ENCODE measurements at places on chromosomes 11 and 22.

DNA sequence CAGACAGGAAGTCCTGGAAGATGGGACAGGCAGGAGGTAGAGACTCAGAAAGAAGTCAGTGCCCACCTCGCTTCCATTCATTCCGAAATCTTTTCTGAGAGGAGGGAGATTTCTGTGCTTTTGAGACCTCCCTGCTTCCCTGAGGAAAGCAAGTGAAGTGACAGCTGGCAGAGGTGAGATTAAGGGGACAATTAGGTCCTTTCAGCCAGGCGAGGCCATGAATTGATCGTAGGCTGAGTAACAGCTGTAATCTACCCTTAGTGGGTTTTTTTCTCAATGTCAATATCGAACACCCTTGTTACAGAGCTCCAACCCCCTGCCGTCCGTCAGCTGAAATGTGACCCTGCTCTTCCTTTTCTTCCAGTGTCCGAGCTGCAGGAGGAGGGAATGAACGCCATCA lies 96.0 kb downstream of the PARVA start:
- DNase-seq: no peak

DNA sequence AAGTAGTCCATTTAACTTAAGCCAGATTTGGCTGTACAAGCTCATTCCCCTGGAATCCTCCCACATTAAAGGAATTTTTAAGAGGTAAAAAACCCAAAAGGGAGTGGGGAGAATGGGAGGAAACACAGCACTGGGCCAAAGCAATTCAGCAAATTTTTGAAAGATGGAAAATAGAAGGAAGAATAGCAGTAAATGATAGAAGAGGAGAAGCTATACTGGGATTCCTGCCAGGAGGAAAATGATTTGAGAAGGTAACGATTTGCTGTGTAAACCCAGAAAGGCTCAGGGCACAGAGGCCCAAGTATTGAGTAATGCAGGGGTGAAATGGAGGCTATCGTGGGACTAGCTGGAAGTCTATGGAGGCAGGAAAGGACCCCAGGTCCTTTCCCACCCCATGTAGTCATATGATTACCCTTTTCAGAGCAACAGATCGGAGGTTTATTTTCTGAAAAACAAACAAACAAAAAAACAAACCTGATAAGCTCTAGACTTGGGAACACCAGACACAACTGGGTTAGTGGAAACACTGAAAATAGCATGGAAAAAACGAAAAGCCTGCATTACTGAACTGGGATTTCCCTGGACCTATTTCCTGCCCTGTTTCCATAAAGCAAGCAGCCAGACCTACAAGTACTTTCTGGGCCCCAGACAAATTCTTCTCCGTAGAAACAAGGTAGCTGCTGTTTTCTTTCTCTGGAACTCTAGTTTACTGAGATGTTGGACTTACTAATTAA lies 140.0 kb downstream of the SWAP70 start:
- no peak for DNase-seq

- no peak for DNase-seq
Measured at GRCh38 chr11:2911785-2912391, 17.3 kb downstream of the PHLDA2 start.

GRCh38 chr22:27467711-27468110 lies 333.8 kb downstream of the MN1 start:
- no peak for DNase-seq

- DNase-seq: no peak
Measured at GRCh38 chr11:59954219-59954847, 9.5 kb upstream of the OOSP4A start.

DNA sequence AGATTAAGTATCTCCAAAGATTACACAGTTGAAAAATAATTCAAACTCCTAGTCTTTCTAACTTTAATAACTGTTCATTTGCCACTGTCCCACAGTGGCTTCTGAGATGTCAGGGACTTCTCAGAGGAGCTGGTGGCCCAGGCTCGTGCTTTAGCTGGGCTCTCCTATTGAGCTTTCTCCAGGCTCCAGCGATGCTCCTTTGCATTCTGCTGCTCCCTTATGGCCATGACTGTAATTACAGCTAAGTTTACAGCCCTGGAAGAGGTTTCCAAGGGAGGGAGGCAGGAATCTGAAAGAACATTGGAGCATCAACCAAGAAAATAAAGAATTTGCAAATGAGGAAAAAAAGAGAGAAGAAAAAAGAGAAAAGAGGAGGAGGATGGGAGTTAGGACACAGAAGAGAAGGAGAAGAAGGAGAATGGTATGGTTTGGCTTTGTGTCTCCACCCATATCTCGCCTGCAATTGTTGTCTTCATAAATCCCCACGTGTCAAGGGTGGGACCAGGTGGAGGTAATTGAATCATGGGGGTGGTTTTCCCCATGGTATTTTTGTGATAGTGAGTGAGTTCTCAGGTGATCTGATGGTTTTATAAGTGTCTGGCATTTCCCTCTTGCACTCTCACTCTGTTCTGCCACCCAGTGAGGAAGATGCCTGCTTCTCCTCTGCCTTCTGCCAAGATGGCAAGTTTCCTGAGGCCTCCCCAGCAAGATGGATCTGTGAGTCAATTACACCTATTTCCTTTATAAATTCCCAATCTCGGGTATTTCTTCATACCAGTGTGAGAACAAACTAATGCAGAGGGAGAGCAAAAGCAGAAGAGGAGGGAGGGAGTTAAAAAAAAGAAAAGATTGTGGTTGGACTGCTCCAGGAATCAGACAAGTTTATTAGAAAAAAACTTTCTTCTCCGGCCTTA lies 857.0 kb downstream of the KCNA4 start:
- no peak for DNase-seq

Data from CD14-positive monocyte (primary cell).